Urinary bladder (tissue), 4 donors: ENCODE measurements at places on chromosomes 12 and 14. TPM values are rescaled to one million over a fixed set of nuclear protein-coding genes. Genes with fewer than 3 reads are reported as not detected.
A peak's percentile ranks its signal among the peaks of the same experiment; 100 is the strongest.

DNA sequence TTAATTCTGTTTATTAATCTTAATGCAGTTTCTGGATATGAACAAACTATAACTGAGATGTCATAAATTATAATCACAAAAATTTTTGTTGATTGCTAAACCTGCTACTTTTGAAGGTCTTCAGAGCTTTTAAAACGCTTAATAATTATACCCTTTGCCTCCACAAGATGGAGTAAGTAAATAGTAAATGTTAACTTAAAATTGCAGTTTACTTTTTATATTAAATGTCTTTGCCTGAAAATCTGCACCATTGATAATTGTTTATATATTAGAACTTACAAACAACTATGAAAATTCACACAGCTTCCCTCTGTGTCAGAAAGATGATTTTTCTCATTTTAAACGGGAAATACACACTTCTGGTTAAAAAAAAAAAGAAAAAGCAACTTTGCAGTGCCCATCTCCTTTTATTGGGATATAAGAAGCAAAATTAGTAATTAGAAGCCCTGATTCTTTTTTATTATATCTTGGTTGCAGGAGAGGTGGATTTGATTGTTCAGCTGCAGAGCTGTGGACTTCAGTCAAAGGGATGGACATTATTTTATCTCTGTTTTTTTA, 35.6 kb downstream of the SCFD1 start:
- DNase-seq: no peak

DNA sequence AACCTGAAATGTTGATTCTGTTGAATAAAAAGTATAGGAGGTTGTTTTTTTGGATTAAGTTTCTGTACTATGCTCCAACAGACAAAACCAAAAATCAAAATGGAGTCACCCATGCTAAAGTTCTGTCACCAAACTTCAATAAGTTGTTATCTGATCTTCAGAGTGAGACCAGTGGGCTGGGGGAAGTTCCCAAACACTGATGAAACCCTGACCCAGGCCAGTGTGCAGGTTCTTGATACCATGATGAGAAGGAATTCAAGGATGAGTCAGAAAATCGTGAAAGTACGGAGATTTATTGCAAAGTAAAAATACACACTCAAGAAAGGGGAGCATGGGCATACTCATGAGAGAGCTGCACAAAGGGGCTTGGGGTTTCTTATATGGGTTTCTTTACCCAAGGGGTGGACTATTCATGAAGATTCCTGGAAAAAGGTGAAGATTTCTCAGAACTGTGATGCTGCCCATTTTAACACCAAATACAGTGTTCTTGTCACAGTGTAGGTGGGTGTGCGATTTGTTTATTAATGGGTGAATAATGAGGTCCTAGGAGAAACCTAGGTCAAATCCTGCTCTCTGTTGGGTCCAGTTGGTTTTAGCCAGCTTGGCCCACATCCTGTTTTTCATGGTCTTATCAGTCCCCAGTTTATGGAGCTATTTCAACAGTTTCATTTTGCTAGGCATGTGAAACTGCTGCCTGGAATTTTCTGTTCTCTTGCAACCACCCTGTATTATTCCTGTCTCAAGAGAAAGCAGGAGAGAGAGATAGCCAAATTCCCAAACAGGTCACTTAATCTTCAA, 27.5 kb upstream of the DENND5B start:
- no peak for DNase-seq

DNA sequence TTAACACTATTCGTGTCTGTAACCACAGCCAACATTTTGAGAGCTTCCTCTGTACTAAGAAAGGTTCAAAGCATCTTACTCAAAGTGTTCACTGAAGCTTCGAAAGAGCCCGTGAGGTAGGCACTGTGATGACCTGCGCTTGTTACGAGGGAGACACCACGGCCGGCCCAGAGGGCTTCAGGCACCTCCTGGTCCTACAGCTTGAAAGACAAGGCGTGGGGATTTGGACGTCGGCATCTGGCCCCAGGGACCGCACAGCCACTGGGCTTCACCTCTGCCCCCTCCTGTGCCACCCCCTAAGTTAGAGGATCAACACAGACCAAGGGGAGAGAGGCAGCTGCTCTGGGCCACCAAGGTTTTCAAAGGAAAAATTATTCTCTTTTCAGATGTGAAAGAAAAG, 75.6 kb downstream of the RIMBP2 start:
- no peak for DNase-seq

GRCh38 chr14:68589447-68590200, 203.2 kb downstream of the ZFP36L1 start:
- DNase-seq: peak; percentile 89

- peak; percentile 29 for DNase-seq
Observed at GRCh38 chr14:59870277-59871165, at the start of gene RTN1. Gene RTN1, minus strand, starts transcription at chr14:59870776. Its CDS starts 146 bp downstream, at chr14:59870630.

DNA sequence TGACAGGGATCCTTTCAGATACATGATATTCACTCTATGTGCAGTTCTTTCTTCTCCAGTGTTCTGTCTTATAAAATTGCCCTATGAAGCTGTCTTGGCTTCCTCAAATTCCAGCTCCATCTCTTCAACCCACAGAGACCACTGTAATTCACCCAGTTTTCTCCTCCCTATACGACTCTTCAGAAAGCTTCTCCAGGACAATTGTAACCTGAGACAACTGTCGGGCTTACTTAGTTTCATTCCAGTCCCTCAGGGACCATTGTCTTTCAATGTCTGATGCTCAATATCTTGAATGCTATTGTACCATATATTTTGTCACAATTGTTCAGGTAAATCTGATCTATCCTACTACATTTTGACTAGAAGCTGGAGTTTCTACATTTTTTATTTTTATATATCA, 345.3 kb downstream of the RPL10L start:
- no peak for DNase-seq

Gene FAM186B
- 0.25 TPM for polyA plus RNA-seq
